Stimulated activated CD4-positive, alpha-beta T cell treated with anti-CD3 and anti-CD28 coated beads, Interleukin-15, amount 100 ng/mL, for 48 hours (primary cell): ENCODE measurements at places on chromosomes 5 and 9.

DNA sequence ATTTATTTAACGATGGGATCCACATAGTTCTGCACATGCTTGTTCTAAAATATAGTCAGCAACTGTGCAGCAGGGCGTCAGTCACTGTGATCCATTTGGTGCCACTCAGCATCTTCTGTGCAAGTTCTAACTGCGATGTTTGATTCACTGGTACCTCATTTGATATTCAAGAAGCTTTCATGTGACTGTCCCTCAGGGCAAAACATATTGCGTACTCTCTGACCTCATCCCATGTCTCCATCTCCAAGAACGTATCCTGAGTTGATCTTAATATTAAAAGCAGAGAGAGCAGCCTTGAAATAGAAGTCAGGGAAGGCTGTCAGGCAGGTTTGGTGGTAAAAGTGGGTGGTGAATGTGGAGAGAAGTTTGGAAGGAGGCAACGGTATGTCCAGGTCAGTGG, 116.5 kb upstream of the ATP10B start:
- DNase-seq = no peak

DNA sequence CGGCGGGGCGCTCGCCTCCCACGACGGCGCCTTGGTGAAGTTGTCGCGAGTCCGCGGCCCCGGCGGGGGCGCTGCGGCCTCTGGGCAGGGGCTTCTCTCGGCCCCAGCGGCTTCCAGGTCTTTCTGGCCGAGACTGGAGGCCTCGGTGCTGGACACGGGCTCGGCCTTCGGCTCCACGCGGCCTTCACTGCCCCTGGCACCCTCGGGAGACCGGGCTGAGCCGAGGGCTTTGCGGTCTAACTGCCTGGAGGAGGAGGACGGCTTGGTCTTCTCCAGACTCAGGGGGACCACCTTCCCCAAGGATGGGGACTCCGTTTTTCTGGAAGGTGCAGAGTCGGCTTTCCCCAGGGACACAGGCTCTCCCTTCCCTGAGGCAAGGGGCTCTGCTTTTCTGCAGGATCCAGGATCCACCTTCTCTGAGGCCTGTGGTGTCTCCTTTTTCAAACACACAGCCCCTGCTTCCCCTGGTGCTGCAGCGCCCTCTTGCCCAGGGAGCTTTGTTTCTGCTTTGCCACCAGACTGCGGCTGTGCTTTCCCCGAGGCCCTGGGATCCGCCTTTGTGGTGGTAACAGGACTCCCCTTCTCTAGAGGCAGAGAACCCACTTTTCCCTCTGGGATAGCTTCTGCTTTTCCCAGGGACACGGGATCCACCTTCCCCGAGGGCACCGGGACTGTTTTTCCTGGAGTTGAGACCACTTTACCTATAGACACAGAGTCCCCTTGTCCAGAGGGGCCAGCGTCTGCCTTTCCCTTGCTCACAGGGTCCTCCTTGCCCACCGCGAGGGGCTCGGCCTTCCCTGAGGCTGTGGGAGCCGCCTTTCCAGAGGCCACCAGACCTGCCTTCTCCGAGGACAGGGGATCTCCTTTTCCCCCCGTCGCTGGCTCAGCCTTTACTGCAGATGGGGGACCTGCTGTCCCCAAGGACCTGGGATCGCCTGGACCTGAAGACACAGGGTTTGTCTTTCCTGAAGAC, 12.3 kb downstream of the GPRIN1 start:
- DNase-seq = no peak

DNA sequence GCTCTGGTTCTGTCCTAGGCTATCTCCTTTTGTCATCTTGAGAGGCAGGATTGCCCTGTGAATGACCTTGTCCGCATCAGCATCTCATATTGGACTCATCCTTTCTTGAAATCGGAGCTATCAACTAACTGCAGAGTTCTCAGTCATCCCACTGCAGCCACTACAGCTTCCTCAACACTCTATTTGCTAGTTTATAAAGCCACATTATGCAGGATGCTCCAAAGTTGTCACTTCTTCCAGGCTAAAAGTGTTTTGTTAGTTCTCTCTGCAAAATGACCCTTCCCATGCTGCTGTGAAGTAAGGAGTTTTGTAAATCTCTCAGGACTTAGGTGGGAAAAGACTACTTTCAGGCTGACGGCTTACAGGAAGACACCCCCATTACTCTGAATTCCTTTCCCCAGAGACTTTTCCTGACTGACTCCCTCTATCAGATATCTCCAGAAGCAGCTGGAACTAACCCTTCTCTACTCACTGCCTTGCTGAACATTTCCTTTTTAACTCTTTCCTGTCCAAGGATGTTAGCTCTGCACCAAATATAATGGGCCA, 257.6 kb downstream of the NFIB start:
- no peak for DNase-seq

- no peak for DNase-seq
Observed at GRCh38 chr9:6644346-6645104, 1.0 kb downstream of the GLDC start.

- DNase-seq = no peak
Observed at GRCh38 chr9:126166866-126167265, 159.8 kb upstream of the MVB12B start.

- DNase-seq = no peak
Observed at GRCh38 chr9:127423476-127423933, 677 bp upstream of the ZNF79 start.

GRCh38 chr5:114782869-114783268, 386.8 kb downstream of the TRIM36 start:
- no peak for DNase-seq

- no peak for DNase-seq
Observed at GRCh38 chr5:174491265-174491664, 233.1 kb upstream of the MSX2 start.

DNA sequence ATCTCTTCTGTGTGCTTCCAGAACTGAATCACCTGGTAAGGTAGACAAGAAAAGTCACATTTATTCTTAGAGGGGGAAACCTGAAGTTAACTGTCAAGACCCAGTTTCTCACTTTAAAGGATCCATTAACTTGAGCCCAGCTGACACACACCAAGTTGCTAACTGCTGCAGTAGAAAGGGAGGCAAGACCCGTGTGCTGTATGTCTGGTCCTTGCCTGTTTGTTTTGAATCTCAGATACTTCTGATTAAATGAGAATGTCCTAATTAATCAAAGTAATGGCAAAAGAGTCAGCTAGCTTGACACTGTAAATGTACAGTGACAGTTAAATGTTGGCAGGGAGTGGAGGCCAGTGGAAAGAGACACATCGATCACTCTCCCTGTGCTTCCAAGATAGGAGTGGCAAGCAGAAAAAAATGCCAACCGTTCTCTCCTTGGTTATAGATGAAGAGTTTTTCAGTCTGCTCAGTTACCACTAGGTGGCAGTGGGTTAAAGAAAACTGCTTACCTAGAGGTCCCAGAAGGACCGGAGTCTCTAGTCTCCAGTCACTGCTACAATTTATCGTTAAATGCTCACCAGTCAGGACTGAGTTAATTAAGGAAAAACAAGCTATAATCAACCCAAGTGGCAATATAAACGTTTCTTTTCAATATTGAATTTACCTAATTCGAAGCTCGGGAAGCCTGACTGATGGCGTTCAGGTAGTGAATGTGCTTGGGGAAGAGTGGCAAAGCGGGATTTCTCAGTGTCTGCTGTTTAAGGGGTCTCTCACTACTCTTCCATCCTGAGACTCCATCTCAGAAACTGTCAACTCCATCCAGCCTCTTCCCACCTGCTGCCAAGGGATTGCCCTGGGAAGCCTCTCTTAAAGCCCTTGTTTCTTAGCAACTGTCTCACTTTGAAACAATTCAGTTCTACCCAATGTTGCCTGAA, 18.4 kb downstream of the LSM11 start:
- no peak for DNase-seq

- no peak for DNase-seq
Observed at GRCh38 chr9:93668261-93668871, 92.0 kb downstream of the PHF2 start.

GRCh38 chr9:98280574-98280973, 25.1 kb upstream of the TBC1D2 start:
- no peak for DNase-seq

- DNase-seq = no peak
Observed at GRCh38 chr5:150422758-150423157, 10.0 kb upstream of the CD74 start.

GRCh38 chr5:175493726-175494125, 15.4 kb downstream of the SFXN1 start:
- no peak for DNase-seq

GRCh38 chr9:102922526-102922925, 72.6 kb upstream of the CYLC2 start:
- no peak for DNase-seq

- no peak for DNase-seq
Observed at GRCh38 chr9:136341769-136342168, 14.4 kb downstream of the GPSM1 start.

- DNase-seq = no peak
Observed at GRCh38 chr9:70080481-70081119, 37.0 kb downstream of the MAMDC2 start.

DNA sequence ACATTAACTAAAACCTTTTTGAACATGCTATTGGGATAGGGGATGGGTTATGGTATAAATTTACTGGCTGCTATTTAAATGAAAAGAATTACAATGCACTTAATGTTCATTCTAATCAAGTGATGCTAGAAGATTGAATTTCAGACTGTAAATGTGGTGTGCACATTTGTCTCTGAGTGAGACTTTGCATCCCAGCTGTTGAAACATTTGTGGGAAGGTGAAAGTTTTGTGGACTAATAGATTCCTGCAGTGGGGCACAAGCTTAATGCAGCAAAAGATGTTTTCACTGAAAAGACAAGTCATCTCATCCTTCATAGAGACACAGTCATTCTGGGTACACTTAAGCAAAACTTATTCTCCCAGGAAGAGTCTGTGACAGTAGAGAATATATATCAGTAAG, 323.6 kb downstream of the NFIB start:
- no peak for DNase-seq

GRCh38 chr9:122827761-122828093, 661 bp downstream of the PDCL start:
- DNase-seq = no peak

- no peak for DNase-seq
Observed at GRCh38 chr5:96481009-96481786, 48.1 kb upstream of the PCSK1 start.

GRCh38 chr5:51095486-51095885, 287.8 kb upstream of the ISL1 start:
- DNase-seq = no peak

DNA sequence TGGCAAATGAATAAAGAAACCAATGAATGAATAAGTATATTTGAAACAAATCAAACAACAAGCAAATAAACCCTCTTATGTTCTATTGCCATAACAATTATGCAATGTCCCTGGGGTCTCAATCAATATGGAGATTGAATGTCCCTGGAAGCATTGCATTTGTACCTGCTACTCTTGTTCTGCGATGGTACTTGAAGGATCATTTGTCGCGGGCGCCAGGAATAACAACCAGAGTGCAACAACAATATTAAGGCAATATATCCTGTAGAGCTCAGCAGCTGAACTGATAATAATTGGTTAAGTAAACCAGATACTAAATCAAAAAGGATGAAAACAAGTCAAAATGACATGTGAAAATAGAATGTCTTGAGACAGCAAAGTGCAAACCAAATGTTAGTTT, 1001.9 kb upstream of the NUDT12 start:
- DNase-seq = no peak

- DNase-seq = no peak
Observed at GRCh38 chr5:149039506-149039905, 23.4 kb downstream of the SH3TC2 start.

GRCh38 chr5:174723315-174723978, 935 bp upstream of the MSX2 start:
- DNase-seq = no peak

DNA sequence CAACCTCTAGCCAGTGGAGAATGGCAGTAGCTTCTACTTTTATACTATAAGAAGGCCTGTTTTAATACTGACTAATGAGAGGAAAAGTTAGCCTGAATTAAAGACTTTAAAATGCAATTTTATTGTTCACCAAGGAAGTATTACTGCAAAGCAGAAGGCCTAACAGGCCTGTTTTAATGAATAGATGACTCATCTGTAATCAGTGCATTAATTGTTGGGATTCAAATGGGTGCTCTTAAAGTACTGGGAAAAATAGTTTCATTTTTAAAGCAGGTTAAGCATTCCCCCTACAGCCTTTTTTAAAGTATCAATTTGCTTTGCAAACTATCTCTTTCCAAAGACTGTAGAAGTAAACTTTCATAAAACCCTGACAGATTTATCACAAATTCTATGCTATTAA, 147.7 kb downstream of the SIL1 start:
- DNase-seq = no peak

- no peak for DNase-seq
Observed at GRCh38 chr5:86970361-86970760, 297.3 kb upstream of the RASA1 start.

- no peak for DNase-seq
Observed at GRCh38 chr9:104092192-104092591, 1.9 kb upstream of the SMC2 start.

GRCh38 chr9:99027443-99027842, 77.5 kb upstream of the TGFBR1 start:
- no peak for DNase-seq

- no peak for DNase-seq
Observed at GRCh38 chr5:72452515-72453245, 54.5 kb downstream of the ZNF366 start.

- DNase-seq = no peak
Observed at GRCh38 chr9:78871452-78872331, 574.8 kb downstream of the PSAT1 start.

DNA sequence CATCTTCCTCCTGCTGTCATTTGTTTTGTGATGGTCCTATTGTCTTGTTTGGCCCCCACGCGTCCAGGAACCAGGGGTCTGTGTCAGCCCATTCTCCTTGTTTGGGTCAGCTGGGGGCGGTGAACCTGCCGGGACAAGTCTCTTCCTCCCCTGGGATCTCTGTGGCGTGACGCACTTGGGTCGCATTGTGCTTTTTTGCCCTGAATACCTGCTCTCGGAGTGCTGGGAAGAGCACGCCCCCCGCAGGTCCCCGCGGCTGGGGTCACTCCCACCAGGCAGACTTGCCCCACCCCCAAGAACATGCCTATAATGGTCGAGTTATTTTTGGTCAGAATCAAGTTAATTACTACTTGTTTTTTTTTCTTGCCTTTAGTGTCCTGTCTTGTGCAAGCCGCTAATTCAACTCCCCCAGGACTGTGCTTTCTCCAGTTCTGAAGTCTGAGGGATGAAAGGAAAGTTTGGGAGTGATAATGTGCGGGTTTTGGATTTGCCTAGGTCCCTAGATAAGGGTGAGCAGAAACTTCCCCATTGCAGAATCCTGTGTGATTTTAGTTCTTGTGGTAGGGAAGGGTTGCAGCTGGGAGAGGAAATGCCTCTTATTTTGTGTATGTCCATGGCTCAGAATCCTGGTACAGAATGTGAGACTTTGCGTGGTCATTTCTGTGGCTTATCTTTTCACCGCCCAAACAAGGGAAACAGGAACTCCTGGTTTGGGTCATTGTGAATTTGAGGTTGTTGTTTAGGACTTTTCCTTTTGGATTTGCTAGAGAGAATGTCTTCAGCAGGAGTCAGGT, 789 bp downstream of the ACER2 start:
- DNase-seq = no peak

- no peak for DNase-seq
Observed at GRCh38 chr9:118446943-118447639, 742.9 kb downstream of the TLR4 start.

DNA sequence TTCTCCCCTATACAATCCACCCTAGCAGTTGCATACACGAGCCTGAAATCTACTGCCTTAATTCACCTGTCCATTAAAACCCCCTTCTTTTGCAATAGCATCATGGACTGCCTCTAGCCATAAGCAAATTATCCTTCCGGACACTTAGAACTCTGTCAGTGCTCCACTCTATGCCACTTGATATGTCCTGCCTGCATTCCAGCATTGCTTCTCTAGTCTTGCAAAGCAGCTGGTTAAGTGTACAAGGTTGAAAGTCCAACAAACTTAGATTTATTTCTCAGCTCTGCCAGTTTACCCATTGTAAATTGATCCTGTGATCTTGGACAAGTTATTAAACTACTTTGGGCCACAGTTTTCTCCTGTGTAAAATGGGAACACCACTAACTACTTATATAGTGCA, 197.9 kb downstream of the EPB41L4A start:
- no peak for DNase-seq
